T follicular helper cell (primary cell): ENCODE measurements at places on chromosomes 13 and 19.

DNA sequence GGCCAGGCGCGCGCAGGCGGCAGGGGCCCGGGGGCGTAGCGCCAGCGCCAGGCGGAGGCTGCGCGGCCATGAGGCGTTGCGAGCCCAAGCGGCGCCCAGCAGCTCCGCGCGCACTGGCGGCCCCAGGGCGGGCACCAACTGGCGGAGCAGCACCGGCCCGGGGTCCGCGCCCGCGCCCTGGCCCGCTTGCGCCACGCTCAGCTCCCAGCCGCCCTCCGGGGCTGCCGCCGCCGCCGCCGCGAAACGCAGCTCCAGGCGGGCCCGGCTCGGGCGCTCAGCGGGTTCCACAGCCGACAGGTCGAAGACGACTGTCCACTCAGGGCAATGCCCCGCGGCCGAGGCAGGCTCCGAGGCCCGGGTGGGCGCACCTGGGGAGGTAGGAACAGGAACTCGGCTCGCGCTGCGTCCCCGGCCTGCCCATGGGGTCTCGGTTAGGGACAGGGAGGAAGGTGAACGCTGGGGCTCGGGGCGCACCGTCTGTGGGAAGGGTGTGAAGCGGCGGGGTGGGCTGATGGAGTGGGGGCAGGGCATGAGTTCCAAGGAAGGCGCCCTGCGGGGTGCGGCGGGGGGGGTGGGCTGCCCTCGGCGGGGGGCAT, 26.8 kb downstream of the CERS1 start:
- no peak for DNase-seq

GRCh38 chr13:75402787-75403186, 79.2 kb downstream of the TBC1D4 start:
- no peak for DNase-seq

GRCh38 chr13:71797517-71797916, 69.5 kb downstream of the DACH1 start:
- no peak for DNase-seq

DNA sequence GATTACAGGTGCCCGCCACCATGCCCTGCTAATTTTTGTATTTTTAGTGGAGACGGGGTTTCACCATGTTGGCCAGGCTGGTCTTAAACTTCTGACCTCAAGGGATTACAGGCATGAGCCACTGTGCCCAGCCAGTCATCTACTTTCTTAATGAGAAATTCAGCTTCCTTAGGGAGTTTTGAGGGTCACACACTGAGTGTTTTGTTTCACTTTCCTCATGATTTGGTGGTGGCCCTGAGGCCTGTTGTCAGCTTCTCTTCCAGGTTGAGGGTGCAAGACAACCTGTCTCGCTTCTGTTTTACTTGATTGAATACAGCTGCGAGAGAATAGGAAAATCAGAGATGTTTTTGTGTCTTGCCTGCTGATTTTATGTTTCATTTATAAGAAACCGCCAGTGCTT, 9.9 kb downstream of the FRY start:
- no peak for DNase-seq

GRCh38 chr13:20518660-20519100, 7.0 kb downstream of the CRYL1 start:
- no peak for DNase-seq
